ENCODE measurements at places on chromosomes 16 and 17.

GRCh38 chr17:67666710-67667109, 51.0 kb upstream of the NOL11 start:
- no peak for DNase-seq

DNA sequence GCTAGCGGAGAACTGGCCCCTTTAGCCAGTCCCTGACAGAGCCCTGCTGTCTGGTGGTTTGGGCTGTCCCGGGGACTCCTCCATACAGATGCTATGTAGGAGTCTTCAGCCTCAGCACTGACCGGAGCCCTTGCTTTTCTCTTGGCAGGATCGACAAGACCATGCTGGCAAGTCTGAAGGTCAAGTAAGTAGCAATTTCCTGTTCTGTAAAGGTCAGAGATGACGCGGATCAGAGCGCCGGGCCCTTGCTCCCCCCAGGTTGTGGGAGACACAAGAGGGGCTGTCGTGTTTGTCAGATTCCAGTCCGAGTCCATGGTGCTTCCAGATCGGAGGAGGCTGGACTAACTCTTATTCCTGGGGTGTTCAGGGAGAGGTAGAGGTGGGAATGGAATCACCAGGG, 4.1 kb downstream of the RAP1GAP2 start:
- no peak for DNase-seq

- DNase-seq, result no peak
Observed at GRCh38 chr17:81727324-81728031, 15.4 kb downstream of the SLC25A10 start.

DNA sequence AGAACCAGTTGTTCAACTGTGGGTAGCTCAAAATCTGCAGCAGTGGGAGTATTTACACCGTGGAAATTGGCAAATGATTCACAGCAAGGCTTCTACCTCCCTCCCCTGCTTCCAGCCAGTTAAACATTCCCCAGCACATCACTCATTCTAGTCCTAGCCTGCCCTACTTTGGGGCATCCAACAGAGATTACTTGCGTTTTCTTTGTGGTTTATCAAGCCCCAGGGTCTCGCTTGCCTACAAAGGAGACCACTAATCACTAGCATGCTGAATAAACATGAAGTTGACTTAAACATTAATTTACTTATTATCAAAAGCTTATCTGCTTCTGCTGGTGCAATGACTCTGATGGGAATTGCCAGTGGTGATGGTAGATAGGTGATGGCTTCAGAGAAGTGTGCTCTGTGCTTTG, 94.5 kb downstream of the MARF1 start:
- DNase-seq, result no peak

GRCh38 chr17:8141741-8142140, 10.5 kb downstream of the PER1 start:
- DNase-seq, result peak; percentile 43

DNA sequence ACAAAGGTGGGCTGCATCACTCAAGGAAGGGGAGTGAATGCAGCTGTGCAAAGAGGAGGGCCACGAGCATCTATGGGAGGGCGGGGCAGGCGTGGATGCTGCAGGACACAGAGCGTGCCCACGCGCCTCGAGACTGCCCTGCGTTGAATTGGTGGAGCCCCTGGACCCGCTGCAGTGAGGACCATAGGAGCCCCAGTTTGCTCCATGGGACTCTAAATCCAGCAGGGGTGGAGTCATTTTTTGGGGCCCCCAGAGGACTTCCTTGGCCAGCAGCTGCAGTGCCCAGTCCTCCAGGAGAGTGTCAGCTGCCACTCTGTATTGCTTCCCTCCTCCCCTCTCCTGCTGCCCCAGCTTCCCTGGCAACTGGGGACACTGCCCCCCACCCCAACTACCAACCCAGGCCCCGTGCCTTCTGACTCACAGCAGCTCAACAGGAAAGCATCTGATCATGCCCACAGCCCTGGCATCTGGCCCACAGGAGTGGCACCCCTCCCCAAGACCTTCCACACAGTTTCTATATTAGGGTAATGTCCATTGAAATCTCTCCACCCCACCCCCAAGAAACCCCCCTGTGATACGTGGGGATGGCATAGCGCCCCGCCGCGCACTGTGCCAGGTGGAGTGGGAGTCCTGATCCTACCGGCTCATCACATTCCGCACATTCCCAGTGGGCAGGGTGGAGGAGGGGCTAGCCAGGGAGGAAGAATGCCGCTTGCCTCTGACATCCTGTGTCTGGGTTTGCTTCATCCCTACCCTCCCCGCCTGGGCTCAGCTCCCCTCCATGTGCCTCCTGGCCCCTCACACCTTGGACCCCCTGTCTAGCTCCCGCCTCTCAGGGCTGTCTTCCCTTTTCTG, 27.8 kb upstream of the ITGA3 start:
- no peak for DNase-seq

DNA sequence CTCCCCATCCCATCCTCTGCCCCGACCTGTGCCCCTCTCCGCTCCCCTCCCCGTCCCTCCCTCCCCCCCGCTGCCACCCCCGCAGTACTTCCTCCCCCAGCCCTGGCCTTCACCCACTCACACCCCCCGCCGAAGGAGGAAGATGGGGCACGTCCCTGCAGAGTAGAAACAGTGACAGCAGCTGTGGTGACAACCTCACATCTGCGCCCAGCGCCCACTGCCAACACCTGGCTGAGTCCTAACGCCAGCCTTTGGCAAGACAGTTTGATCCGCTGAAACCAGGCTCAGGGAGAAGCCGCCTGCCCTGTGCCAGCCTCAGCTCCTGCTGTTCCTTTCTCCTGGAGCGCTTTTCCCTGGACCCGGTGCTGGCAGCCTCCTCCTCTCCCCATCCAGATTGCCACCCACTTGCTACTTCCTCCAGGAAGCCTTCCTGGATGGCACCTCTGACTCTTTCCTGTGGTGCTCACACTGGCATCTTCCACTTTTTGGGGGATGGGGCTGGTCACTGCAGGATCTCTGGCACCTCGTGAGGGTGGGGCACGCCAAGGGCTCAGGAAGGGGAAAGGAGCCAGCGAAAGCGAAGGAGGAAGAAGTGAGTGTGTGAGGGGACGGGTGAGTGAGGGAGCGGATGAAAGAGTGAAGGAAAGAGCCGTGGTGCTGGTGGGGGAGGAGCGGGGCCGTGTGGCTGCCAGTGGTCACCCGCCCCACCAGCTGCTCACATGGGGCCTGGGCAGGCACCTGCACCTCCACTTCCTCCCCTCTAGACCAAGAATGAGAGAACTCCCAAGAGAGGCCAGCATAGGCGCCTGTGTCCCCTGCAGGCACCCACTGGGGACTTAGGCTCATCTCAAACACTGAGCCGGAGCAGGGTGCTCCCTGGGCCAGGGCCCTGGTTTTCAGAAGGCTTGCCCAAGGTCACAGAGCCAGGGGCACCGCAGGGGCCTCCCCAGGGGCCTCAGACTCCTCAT, 27.0 kb downstream of the ZFPM1 start:
- DNase-seq, result peak; percentile 85

DNA sequence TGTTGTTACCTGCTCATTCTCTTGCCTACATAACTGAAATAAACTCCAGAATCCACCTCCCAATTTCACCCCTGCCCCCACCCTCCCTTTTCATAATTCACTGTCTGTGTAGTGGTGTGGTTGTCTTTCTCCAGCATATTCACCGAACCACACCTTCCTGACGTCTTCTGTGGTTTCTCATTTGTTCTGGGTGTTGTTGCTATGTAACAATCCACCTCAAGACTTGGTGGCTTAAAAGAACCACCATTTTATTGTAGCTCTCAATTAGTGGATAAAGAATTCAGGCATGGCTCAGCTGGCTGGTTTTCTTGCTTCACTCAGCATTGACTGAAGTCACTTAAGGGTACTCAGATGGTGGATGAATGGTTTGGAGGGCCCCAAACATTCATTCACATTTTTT, 229.8 kb downstream of the MAF start:
- no peak for DNase-seq

- DNase-seq, result no peak
Observed at GRCh38 chr17:12866244-12866643, 76.9 kb downstream of the ARHGAP44 start.

DNA sequence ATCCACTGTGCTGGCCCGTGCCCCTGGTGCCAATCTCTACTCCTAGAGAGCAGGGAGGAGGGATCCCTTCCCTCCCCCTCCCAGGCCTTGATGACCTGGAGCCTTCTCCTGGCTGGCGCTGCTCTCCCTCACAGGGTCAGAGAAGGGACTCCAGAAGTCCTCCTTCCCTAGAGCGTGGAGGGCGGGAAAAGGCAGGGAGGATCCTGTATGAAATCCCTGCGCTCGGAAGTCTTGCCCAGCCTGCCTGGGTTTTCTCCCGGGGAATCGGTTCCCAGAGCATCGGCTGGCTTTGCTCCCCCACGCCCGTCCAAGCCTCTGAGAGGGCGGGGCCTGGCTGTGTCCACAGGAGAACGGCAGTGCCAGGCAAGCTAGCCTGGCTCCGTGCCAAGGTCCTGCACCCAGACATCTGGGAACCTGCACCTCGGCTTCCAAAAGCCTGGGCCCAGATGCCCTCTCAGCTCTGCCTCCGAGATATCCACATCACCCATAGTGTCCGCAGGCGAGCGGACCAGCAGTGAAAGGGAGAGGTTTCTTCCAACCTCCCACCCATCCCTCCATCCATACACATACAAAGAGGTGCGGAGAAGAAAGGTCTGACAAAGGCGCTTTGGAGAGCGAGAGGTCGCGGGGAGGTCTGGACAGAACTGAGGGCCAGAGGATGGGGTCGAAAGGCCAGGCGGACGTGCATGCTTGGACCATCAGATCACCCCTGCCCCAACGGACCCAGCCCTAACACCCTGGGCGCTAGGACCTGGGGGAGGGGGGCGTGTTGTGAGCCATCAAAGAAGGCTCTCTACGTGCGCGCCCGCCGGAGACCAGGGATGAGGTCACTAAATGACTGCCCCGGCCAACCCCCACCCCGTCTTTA, 1.1 kb downstream of the MPP2 start:
- peak; percentile 44 for DNase-seq

DNA sequence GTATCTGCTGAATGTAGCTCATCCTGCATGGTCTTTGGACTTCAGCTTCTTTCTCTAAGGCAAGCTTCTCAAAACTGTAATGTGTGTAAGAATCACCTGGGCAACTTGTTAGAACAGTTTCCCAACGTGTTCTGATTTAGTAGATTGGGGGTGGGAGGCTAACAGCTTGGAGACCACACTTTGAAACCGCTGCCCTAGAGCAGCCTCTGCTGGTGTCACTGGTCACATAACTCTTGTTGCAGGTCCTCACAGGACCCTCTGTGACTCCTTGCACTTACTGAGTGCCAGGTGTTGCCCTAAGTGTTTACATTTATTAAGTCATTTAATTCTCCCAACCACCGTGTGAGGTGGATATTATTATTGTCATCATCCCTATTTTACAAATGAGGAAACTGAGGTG, 9.9 kb downstream of the SLC35G3 start:
- DNase-seq, result no peak

GRCh38 chr17:13740686-13741085, 139.0 kb upstream of the HS3ST3A1 start:
- no peak for DNase-seq

GRCh38 chr16:67605641-67606040, 39.3 kb upstream of the CARMIL2 start:
- no peak for DNase-seq

DNA sequence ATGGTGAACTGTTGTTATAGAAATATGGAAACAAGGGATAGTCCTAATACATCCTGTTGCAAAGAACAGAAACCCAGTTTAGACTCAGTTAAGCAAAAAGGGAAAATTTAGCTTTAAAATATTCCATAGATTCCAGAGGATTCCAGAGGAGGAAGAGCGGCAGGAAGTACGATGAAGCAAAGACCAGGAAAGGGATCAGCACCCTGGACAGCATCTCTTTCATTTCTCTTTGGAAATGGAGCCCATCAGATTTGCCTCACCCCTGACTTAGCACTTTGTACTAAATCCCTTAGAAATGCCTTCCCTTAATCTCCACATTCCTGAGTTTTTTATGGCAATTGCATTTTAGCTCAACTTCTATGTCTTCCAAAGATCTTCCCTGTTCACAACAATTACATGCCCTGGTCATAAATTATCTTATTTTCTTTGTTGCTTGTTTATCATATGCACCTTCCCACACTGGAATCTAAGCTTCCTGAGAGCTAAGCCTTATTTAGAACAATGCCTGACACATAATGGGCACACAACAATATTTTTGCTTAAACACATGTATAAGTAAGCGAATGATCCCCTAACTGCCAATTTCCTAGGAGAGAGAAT, 150.0 kb upstream of the RBFOX1 start:
- DNase-seq, result no peak

- no peak for DNase-seq
Observed at GRCh38 chr17:19900809-19901208, 33.1 kb upstream of the ULK2 start.

GRCh38 chr16:55562936-55563335, 3.5 kb upstream of the CAPNS2 start:
- DNase-seq, result no peak

DNA sequence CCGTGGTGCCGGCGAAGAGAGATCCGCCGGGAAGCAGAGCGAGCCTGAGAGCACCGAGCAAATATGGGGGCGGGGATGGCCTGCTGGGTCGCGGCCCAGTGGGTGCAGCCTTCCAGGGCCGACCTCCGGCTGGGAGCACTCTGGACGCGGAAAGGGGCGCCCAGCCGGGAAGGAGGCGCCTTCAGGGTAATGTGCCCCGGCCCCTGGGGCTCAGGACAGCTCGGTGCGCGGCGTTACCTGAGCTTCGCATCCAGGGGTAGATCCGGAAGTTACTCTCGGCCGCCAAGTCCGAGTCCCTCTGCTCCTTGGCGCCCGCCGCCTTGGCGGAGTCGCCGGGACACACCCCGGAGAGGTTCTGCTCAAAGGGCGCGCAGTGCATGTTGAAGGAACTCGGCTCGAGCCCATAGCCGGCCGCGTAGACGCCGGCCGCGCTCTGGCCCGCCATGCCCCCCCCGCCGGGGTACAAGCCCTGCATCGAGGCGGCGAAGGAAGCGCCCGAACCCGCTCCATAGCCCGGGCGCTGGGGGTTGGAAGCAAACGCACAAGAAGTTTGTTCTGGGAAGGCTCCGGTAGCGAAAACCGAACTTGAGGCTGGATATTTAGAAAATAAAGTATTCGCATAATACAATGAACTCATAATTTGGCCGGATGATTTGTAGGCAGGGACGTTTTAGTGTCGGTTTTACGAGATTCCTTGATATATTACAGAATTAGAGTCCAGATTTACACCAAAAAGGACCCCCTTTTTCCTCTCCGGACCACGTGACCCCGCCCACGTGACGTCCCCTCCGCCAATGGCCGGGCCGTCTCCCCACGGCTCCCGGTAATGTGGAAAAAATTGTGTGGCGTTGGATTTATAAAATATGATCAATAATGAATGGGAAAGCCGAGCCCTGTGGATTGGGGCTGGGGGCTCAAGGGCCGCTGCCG, at the start of gene HOXB7:
Gene HOXB7, minus strand, starts transcription at position 736 of the 930 bp plus-strand sequence. Its CDS starts 99 bp downstream, at position 637.
- peak; percentile 73 for DNase-seq

DNA sequence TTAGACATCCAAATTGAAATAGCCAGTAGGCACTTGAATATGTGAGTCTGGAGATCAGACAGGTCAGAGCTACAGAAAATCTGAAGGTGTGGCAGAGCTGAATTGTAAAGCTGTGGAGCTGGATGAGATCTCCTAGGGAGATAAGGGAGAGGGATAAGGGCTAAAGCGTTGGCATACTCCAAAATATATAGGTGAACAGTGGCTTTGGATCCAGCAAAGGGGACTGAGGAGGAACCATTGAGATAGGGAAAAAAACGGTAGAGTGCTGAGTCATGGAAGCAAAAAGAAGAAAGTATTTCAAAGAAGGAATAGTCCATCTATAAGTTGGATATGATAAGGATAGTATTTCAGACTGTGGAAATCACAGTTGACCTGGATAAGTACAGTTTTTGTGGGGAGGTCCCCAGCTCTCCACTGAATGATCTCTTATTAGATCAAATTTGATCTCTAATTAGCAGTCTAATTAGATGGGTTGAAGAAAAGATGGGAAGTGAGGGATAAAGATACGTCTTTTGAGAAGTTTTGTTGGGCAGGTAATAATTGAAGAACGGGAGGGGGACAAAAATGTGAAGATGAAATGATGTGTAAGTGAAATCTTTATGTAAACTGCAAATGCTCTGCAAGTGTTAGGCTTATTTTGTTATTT, 587 bp upstream of the DBF4B start:
- DNase-seq, result no peak
